Suppressor macrophage treated with lipopolysaccharide for 1 hour (primary cell): ENCODE measurements at places on chromosomes 1 and 21.

DNA sequence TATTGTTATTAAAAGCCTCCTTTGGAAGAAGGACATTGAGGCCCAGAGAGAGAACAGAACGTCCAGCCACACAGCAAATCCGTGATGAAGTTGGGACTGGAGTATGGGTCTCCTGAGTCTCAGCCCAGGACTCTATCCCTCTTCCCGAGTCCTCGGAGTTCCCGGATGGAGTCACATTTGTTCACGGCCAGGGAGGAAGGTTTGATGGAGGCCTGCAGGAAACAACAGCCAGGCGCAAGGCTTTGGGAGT, 357 bp upstream of the TXLNA start:
- DNase-seq: no peak

DNA sequence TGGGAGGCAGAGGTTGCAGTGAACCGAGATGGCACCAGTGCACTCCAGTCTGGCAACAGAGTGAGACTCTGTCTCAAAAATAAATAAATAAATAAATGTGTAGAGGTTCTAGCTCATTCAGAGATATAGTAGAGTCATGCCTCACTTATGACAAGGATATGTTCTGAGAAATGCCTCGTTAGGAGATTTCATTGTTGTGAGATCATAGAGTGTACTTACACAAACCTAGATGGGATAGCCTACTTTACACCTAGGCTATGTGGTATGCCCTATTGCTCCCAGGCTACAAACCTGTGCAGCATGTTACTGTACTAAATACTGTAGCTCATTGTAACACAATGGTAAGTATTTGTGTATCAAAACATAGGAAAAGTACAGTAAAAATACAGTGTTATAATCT, 155.3 kb upstream of the JUN start:
- DNase-seq: no peak

DNA sequence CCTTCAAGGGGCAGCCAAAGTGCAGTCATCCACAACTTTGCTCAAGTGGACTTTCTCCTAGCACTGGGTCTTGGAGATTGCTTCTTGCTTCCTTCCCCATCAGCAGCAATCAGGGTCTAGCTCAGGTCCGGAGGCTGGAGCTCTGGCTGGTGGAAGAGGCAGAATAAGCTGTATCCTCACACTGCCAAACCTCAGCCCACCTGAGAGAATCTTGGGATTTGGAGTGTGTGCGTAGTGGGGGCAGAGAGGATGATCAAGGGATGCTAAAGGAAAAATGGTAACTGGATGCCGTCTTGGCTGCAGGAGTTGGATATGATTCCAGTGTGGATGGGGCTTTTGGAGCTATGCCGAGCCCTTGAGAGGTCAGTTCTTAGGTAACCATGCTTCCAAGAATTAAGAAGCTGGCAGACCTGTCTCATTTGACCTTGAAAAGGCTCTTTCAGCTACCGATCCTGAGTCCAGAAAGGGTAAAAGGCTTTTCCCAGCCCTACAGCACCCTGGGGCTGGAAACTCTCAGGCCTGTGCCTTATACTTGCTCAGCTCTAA, 4.5 kb upstream of the NFASC start:
- DNase-seq: no peak

- no peak for DNase-seq
These were observed 58.3 kb downstream of the SLC30A7 start for GRCh38 chr1:100953960-100954730.

GRCh38 chr1:40258445-40258769, 371 bp downstream of the ZMPSTE24 start:
- peak; percentile 20 for DNase-seq

DNA sequence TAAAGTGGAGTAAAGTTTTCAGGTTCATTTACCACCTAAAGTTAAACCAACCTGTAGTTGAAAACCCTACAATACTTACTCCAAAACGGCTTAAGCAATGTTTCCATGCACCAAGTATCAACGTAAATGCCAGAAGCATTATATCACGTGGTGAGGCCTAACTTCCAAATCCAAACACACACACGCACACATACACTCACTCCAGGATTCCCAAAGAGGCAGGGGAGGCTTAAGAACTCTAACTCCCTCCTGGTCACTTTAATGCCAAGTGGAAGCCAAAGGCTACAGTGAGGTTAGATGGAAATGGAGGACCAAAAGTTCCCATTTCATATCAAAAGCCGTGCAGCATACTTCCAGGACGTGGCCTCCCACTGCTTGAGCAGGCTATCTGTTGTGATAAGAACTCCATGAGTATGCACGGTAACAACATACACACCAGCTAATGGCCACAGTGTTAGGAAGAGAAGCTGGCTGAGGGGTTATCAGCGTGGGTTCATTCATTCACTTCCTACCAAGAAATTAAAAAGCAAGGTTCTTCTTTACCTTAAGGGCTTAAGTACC, 224.1 kb downstream of the SLC45A1 start:
- DNase-seq: no peak

DNA sequence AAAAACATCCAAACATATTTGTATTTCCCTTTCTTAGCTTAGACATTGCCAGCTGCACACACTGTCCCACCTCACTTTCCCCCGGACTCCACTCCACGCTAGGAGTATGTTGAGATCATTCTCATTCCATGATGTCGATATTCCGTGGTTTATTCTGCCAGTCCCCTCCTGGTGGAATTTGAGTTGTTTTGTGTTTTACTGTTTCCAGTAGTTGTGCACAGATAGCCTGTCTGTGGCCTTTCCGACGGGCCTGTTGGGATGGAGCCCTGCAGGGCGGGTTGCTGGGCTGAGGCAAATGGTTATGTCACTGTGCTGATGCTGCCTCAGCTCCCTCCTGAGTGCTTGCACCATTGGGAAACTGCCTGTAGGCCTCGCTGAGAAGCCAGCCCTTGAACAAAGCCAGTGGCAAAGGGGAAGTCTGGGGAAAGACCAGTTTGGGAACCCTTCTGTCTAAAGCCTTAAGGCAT, 12.8 kb downstream of the TRAPPC10 start:
- DNase-seq: peak; percentile 97

- no peak for DNase-seq
These were observed 211.5 kb downstream of the TRABD2B start for GRCh38 chr1:47785561-47786271.

DNA sequence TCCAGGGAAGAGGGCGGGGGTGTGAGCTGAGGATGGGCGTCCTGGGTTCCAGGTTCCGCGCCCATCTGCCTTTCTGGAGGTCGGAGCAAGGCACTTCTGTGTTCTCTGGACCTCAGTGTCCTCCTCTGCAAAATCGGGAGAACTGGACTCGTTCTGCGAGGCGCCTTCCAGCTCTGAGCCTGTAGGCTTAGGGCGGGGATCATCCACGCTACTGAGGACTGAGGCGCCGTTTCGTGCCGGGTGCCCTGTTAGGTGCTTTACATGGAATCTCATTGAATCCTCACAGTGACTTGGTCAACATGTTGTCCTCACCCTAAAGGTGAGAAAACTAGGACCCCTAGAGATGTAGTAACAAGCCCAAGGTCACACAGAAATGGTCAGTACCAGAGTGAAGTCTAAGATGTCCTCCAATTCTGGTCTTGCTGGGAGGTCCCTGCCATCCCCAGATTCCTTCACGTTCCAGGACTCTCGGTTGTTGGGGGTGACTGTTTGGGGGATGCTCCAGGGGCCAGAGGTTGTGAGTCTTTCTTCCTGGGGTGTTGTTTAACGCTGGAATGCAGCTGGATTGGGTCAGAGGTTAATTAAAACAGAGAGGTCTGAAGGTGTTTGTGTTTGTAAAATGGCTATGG, 677 bp downstream of the PRKAA2 start:
- DNase-seq: no peak

DNA sequence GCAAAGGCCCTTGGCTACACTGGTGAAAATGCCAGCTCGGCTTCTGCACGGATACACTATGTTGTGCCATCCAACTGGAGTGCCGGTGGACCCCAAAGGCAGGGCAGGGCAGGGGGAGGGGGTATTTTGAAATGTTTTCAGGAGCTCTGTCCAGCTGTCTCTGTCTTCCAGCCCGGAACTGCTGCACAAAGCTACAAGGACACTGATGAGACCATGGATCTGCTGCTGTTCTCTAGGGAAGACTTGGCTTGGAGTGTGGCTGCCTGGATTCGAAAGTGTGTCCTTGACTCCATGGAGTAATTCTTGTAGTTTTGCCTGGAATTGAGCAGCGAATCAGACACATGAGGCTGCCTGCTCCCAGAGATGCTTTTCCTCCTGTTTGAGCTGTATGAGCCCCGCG, 42.4 kb downstream of the TTC39A start:
- DNase-seq: no peak

DNA sequence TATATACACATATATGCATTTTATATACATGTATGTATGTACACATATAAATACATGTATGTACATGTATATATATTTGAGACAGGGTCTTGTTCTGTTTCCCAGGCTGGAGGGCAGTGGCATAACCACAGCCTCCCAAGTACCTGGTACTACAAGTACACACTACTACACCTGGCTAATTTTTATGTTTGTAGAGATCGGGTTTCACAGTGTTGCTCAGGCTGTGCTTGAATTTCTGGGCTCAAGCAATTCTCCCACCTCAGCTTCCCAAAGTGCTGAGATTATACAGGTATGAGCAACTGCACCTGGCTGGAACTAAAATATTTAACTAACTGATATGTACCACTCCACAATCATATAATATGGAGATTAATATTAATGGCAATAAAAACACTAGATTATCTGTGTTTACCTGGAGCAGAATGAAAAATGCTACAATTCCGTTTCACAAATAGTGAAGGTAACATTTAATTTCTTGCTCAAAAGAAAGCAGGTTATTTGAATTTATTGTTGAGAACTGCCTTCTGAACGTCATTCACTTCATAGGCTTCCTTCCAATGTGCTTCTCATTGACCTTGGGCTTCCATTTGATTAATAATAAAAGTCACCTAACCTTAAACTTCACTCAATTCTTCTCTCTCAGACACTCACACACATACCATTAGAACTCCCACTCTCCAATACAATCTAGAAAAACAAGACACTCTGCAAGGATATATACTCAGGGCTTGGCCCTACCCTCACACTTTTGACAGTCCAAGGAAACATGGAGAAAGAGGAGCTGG, 57.0 kb downstream of the PTGER3 start:
- DNase-seq: no peak

GRCh38 chr21:35473496-35473895, 424.4 kb upstream of the RUNX1 start:
- peak; percentile 80 for DNase-seq

- DNase-seq: no peak
These were observed 1.5 kb downstream of the IVNS1ABP start for GRCh38 chr1:185315445-185316071.

DNA sequence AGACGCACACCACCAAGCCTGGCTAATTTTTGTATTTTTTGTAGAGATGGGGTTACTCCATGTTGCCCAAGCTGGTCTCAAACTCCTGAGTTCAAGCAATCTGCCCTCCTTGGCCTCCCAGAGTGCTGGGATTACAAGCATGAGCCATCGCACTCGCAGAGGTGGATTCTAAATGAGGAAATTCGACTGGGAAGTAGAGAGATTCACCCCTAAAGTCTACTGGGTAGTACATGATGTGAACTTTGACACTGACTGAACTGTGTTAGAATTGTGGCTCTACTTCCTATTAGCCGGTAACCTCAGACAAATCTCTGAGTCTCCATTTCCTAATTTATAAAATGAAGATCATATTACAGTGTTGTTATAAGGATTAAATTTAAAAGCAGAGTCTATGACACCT, 276.0 kb upstream of the NR5A2 start:
- DNase-seq: peak; percentile 29

DNA sequence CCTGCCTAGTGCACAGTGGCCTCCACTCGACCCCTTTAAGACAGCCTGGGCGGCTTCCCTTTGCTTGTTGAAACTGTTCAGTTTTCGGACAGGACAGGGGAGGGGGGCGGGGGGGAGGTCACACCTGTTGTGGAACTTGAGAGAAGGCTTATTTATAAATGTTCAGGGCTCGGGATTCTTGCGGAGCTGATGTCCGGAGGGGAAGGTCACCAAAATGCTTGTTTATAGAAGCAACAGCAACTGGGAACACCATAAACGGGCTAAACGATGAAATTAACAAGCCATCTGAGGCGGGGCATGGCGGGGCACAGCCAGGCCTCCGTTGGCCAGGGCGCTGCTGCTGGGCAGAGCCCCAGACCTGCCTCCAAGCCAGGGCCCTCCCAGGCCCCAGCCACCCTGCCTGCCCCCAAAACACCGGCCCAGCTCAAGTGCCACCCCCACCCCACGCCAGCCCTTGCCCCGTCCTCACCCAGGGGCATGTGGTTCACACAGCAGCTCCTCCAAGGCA, 59.8 kb upstream of the CASZ1 start:
- no peak for DNase-seq

DNA sequence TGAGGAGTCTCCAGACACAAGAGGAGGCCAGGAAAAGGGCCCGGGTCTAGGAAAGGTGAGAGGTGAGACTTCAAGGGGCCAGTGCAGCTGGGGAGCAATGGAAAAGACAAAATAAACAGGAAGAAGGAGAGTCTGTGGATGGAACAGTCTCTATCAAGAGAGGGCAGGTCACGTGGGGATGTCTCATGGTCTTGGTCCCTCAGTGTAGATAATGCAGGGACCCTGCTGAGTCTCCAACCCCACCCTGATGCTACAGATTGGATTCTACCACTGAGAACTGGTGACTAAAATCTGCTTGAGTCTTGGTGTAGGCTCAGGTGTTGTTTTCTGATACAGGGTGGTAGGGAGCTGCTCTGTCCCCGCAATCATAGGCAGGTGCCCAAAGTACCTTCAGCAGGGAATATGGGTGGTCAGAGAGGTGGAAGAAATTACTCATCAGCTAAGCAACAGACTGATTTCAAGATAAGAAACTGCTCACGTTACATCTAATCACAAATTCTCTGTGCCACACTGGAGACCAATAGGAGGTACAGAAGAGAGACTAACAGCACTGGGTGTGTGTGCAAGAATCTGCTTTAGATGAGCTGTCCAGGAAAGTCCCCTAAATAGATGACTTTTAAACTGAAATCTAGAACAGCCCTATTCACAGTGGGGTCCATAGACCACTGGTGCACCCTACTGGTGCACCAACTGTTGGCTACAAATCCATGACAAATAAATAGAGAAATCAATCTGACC, 101.5 kb upstream of the TLR5 start:
- peak; percentile 79 for DNase-seq

GRCh38 chr1:92929461-92929860, 31.8 kb downstream of the DIPK1A start:
- DNase-seq: peak; percentile 37

DNA sequence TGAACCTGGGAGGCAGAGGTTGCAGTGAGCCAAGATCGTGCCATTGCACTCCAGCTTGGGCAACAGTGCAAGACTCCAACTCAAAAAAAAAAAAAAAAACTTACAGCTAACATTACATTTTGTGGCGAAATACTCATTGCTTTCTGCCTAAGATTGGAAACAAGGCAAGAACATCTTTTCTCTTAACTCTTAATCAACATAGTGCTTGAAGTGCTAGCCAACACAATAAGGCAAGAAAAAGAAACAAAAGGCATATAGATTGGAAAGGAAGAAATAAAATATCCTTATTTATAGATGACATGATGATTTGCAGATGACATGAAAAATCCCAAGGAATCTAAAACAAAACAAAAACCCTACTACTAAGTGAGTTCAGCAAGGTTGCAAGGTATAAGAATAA, 24.6 kb upstream of the GJA9 start:
- DNase-seq: no peak

- no peak for DNase-seq
These were observed 54.5 kb downstream of the LGR6 start for GRCh38 chr1:202247837-202248795.

GRCh38 chr1:228936881-228937280, 201.6 kb downstream of the RHOU start:
- peak; percentile 36 for DNase-seq

- peak; percentile 55 for DNase-seq
These were observed 493 bp downstream of the SPSB1 start for GRCh38 chr1:9293241-9293532.

- DNase-seq: no peak
These were observed 310.6 kb downstream of the SEC16B start for GRCh38 chr1:177659281-177659680.

- DNase-seq: no peak
These were observed 2.6 kb downstream of the GTF2B start for GRCh38 chr1:88888750-88889149.
